ENCODE measurements at places on chromosomes 4 and X.

DNA sequence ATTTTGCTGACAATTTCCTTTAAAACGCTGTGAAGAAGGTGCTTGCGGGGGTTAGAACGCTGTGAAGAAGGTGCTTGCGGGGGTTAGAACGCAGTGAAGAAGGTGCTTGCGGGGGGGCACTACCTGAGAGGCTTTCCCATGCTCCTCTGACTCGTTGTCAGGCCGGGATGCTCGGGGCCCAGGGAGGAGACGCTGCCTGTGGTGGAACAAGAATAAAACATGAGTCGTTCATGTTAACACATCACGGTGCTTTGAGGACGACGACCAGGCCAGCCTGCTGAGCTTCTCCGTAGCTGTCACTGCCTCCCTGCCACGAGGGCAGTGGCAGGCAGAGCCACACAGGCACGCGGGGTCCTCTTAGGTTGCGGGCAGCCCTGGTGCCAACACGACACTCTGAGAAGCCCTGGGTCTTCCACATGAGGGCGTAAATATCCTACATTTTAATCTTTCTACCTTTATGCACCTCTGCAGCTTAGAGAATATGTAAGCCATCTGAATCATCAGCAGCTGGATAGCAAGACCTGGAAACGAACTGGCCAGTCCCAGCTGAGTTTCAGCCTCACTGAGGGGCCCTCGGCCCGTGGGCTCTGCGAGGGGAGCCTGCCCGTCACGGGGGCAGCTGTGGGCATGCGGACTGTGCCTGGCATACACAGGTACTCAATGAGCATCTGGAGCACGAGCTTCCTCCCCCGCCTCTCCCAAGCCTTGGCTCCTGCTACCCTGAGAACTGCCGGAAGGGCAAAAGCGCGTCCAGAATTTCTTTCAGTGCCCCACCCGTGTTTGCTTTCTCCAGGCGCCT lies 47.0 kb downstream of the FGFRL1 start:
- no peak for DNase-seq

- no peak for DNase-seq
Observed at GRCh38 chr4:67659065-67659464, 41.9 kb downstream of the UBA6 start.

DNA sequence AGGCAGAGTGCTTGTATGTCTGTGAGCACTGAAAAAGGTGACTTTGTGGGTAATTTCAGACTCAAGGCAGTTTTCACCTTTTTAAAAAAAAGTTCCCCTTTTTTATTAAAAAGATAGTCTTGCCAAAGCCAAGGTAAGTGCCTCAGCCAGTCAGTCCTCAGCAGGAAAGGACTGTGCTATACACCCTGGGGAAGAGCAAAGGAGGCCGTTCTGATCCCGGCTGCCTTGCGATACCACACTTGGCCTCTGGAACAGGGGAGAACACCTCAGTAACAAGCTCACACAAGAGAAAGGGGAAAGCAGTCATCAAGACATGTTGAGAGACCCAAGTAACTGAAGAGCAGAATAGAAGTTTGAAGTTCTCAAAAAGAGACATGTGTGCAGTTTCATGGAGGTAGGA lies 541.7 kb downstream of the BCOR start:
- no peak for DNase-seq

- no peak for DNase-seq
Observed at GRCh38 chr4:66273110-66273509, 602.8 kb upstream of the EPHA5 start.

DNA sequence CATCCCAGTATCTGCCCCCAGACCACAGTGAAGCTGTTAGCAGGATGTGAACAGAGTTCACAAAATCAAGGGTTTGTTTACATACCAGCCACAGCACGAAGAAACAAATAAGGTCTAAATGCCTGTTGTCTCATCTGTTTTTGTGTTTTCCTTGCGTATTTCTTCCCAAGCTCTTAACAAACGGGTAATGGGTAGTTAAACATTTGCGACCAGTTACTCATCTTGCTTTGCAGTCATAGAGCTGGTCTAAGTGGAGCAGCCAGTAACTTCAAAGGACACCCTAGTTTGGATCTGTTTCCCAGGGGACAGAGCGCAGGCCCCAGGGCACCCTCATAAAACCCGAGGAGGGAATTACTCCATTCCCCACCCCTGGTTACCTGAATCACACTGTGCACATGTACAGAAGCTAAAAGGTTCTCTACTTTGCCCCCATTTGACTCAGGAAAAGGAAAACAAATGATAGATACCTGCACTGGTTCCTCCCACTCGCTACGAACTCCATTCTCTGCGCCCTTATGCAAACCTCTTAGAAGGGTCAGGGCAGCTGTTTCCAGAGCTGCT lies 68.8 kb downstream of the MAML3 start:
- DNase-seq, result no peak

- DNase-seq, result peak; percentile 82
Observed at GRCh38 chrX:2351999-2352995, 148.5 kb downstream of the DHRSX start.

DNA sequence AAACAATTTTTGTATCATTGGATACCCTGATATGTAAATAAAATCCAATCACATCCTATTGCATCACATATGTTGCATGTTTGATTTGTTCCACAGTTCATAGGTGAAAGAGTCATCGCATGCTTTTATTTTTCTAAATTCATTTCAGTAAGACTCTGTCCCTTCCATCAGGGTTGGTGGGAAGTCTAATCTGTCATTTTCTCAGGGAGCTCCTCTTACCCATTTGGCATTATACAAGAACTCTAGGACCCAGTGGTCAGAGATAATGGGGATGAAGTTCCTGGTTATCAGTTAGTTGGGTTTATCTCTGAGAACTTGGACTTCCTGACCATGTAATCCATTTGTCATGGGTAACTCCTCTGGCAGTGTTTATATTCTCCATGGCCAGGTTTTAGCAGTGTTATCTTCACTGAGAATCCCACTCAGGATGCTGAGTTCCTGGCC lies 227.1 kb upstream of the JADE1 start:
- peak; percentile 57 for DNase-seq

DNA sequence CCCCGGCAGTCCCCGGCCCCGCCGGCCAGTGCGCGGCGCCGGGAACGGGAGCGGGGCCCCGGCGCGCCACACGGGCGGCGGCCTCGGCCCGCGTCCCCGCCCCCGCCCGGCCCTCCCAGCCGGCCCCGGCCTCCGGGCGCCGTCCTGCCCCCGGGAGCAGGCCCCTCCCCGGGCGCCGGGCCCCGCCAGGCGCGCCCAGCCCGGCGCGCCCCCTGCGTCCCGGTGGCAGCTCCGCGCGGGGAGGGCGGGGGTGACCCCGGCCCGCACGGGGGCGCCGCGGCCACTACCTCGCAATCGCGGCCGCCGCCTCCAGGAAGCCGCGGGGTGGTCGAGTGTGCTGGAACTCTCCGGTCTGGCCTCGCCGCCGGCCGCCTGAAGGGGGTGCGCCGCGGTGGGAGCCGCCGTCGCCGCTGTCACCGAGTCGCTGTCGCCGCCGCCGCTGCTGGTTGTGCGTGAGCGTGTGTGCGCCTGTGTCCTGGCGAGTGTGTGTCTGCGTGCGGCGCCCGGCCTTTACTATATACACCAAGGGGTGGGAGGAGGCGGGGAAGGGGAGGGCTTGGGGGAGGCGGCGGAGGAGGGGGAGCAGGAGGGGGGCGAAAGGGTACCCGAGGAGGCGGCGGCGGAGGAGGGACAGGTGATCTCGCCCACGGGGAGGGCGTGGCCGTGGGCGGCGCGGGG lies at the start of gene RAI2:
Gene RAI2, minus strand, starts transcription at position 488 of the 678 bp plus-strand sequence. CDS start 59,288 bp downstream, outside the sequence.
- DNase-seq, result no peak

DNA sequence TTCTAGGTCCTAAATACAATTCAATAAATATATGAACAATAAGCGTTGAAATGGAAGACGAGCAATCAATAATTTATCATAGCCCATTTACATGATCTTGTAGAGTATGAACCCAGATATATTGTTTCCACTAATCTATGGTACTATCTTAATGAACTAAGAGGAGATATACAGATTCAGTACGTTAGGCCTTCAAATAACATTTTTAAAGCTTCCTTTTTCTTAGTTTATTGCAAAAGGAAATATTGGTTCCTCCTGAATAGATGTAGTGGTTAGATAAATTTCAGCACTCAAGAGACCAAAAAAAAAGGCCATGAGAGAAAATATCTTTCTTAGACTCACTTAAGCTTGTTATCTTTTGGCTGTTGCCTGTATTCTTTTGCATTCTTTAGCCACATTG lies 147.5 kb upstream of the PITX2 start:
- DNase-seq, result no peak

GRCh38 chrX:25279510-25279909 lies 263.7 kb upstream of the ARX start:
- DNase-seq, result no peak

DNA sequence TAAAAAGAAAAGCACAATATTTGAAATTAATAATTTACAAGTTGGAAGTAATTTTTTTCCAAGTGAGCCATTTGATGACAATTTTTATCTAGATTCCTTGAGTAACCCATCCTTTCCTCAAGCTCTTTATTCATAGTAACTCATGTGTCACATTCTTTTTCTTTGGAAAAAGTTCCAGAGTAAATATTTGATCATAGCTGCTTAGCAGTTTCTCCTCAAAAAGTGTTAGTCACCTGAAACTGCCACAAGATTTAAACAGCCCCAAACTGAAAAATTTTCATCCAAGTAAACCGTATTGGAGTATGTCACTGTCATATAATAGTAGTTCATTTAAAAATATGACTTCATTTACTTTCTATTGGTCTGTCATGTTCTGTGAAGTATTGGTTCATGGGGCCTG lies 94.6 kb upstream of the CASK start:
- no peak for DNase-seq

GRCh38 chr4:5759236-5760075 lies 48.5 kb downstream of the EVC start:
- DNase-seq, result no peak

DNA sequence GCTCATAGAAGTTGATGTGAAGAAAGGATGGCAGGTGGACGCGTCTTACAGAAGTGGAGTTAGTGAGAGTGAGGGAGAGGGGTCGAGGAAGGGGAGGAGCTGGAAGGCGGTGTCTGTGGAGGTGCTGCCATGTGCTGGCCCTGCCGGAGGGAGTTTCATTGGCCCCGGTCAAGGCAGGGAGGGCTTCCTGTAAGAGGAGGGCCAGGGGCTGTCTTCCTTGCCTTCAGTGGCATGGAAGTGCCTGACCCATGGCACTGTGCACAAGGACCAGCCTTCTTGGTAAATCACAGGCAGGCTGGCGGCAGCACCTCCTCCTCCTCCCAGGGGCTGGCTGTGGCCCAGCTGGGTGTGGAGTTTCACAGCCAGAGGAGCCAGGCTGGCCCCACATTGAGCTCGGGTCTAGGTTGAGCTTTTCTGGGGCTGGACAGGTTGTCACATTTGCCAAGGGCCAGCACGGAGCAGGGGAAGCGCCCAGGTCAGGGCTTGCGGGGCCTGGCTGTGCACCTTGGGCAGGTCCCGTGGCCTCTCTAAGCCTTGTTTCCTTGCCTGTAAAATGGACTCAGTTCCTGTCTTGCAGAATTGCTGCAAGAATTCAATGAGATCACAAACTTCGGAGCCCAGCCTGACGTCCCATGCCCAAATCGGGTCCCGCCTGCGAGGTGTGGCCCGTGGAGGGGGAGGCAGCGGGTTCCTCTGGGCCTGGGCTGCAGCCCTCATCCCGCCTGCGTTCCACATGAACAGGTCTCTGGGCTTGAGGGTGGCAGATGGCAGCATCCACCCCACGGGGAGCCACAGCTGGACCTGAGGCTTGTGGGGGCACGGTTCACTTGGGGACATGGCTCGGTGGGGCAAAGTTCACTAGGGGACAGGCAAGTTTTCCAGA lies 7.0 kb downstream of the HTRA3 start:
- no peak for DNase-seq

Data from NCI-H226 (cell line).